ENCODE measurements at places on chromosomes 3 and 15.

DNA sequence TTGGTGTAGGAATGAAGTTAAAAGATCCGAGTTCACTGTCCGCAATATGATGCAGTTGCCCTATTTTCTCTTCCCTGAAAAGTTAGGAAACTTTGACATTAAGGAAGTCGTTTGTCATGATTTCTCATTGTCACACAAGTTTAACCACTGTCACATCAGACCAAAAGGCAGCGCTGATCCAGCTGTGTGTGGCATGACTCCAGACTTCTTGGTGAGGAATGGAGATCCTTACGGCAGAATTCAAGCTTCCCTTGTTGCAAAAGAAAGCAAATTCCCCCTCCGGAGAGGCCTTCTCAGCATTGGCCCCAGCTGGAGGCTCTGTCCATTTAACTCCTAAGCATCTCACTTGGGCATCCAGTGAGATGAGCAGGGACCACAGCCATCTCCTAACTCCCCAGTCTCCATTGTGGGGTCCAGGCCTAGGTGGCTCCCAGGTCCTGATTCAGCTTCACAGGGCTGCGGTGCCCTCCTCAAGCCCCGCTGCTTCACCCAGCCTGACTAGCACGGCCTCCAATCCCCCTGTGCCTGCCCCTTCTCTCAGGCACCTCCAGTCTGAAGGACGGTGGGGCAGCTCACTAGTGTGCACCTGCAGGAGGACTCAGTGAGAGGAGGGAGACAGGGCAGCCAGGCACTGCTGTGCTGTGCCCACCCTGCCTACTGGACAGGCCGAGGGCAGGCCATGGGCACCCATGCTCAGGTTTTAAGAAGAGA lies 159.5 kb downstream of the CHSY1 start:
- no peak for DNase-seq

GRCh38 chr15:48641416-48641815 lies 4.1 kb downstream of the FBN1 start:
- DNase-seq: no peak

GRCh38 chr3:14039149-14039548 lies 85.5 kb downstream of the CHCHD4 start:
- no peak for DNase-seq

DNA sequence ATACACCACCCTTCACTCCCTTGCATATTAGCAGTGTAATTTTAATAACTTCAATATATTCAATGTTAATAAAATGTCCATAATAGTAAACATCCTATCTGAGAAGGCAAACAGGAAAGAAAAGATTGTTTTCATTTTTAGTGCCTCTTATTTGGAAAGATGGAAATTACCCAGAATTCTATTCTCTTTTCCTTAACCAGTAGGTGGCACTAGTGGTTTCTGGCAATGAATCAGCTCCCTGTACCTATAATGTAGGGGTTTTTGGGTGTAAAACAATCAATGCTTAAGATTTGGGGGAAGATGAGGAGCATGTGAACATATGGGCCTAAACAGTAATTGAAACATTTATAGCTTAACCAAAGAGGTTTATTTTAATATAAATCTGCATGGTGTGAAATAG lies 5.7 kb upstream of the SEMA6D start:
- DNase-seq: no peak

DNA sequence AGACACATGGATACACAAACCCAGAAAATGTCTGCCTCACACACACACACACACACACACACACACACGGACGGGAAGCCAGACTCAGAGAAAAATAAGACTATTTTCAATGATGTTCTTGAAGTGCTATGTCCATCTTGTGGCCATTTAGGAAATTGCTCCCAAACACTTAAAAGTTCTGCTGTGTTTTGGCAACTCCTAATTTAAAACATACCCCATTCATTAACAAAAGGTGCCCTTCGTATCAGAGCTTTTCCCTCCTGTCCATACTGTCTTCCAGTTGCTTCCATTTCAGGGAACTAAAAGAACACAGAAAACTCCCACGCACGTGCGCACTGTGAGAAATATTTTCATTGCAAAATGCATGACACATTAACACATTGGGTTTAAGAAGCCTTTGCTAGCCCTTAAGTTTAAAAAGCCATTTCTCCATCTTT lies 44.6 kb downstream of the SLC12A1 start:
- DNase-seq: no peak

- no peak for DNase-seq
Observed at GRCh38 chr3:145936971-145937370, 224.0 kb downstream of the PLOD2 start.

GRCh38 chr3:144516026-144516425 lies 544.4 kb downstream of the DIPK2A start:
- no peak for DNase-seq

- no peak for DNase-seq
Observed at GRCh38 chr15:51771773-51772172, 20.4 kb downstream of the TMOD2 start.

DNA sequence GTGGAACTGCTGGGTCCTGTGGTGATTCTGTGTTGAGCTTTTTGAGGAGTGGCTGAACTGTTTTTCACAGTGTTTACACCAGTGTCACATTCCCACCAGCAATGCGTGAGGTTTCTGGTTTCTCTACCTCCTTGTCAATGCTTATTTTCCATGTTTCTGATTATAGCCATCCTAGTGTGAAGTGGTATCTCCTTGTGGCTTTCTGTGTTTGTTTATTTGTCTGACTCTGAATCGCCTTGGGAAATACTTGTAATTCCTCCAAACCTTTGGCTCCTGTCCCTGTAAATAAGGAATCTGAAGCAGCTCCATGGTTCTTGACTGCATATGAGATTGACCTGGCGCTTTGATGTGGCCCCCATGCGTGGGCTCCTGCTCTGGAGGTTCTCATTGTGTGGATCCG lies 20.6 kb downstream of the FAN1 start:
- DNase-seq: no peak

GRCh38 chr3:49133226-49133951 lies 539 bp upstream of the LAMB2 start:
- DNase-seq: no peak

- DNase-seq: no peak
Observed at GRCh38 chr15:65326117-65326526, 21.6 kb downstream of the RNU5B-1 start.

GRCh38 chr3:4776399-4776979 lies 202.7 kb upstream of the BHLHE40 start:
- DNase-seq: no peak

GRCh38 chr15:81184188-81184587 lies 12.5 kb upstream of the IL16 start:
- no peak for DNase-seq

DNA sequence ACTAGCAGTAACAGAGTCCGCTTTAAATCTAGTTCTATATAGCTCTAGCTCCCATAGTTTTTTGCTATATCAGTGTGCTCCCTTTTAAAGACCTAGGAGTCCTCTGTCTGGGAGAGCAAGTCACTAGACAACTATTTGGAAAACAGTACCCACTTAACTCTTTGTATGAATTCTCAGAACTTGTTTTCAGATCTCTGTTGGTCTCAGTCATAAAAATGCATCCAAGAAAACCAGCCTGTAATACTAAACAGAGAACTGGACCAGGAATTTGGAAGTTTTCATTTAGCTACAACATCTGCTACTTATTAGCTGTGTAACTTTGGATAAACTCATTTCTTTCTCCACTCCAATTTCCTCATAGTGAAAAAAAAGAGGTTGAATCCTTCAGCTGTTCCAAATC lies 56.9 kb upstream of the C3orf49 start:
- no peak for DNase-seq

- DNase-seq: no peak
Observed at GRCh38 chr15:77578641-77579372, 53.9 kb downstream of the LINGO1 start.

- DNase-seq: no peak
Observed at GRCh38 chr15:74397239-74398068, 30.0 kb upstream of the CYP11A1 start.

DNA sequence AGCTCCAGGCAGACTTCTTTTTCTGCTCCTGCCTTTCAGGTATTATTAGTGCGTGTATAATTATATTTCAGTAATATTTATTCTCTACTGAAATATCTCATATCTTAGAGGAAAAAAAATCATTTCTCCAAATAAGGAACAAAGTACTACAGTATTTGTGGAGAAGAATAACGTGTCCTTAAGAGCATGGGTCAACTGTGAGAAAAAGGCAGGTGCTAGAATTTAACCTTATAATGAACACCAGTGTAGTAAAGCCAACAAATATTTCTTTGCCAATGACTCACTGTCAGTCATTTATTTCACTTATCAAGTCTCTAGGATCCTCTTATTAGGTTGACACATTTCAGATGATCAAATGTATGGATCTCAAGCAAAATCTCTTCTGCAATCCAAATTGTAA lies 183.4 kb downstream of the GREM1 start:
- no peak for DNase-seq

DNA sequence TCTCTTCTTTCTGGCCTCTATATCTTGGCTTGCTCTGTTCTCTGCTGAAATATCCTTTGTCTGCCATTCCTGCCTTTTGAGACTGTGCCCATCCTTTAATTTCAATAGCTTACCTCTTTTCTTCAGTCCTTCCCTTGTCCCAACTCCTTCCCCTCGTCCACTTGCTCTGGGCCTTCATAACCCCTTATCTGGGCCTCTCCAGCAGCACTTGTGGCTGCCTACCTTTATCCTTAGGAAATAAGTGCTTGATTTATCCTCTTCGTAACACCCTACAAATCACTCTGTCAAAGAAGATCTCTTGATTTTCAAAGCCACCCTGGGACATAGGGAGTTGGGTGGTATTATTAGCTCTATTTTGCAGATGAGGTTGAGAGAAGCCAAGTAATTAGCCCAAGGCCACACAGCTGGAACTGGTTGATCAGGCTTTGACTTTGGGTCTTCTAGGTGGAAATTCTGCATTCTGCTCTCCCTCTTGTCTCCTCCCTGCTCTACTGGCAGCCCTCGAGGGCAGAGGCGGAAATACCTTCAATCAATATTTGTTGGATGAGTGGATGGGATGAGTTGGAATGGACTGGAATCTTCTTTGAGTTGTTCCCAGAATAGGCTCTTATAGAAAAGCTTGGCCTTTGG lies 84.0 kb upstream of the TLE3 start:
- no peak for DNase-seq

DNA sequence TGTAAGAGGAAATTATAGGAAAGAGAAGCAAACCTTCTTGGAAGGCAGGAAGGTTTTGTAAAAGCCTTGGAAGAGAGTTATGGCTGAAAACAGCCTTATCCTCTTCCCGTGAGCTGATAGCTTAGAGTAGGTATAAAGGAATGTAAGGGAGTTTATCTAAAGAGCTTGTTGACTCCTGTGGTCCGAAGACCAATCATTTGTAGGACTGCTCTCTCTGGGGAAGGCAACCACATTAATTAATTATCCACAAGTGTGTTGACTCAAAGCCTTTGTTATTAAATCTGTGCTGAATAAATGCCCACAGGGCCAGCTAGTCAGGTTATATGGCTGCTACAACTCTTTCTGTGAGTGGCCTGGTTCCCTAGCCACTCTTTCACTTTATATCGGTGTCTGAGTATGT lies 452.1 kb upstream of the RASGRP1 start:
- DNase-seq: no peak

DNA sequence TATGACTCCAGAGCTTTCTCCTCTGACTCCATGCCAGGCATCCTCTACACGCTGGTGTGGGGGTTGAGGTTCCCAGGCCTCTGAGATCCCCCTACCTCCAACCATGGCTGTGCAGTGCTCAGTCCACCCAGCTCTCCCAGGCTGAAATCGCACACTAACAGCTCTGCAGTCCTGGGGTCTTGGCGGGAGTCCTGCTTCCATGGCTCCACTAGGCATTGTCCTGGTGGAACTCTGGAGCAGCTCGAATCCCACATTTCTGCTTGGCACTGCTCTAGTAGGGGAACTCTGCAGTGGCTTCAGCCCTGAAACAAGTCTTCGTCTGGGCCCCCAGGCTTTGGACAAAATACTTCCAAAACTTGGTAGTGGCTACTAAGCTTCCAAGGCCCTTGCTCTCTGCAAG lies 50.7 kb downstream of the ROPN1B start:
- DNase-seq: no peak

DNA sequence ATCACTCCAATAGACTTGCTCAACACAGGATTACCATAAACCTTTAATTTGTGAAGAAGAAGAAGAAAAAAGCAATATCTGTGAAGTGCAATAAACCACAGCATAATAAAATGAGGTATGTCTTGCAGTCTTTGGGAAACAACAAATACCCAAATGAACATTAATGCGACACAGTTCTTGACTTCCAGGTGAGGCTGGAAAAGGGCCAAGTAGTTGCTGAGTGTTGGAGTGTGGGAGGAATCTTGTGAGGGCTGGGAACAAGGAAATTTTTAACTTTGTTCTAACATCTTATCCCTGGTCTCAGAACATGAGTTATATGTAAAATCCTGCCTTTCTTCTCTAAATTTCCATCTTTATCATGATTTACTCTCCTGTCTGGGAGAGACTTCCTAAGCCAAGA lies 206.5 kb downstream of the DTWD1 start:
- no peak for DNase-seq

GRCh38 chr15:55758580-55758986 lies 15.6 kb upstream of the PRTG start:
- DNase-seq: no peak

DNA sequence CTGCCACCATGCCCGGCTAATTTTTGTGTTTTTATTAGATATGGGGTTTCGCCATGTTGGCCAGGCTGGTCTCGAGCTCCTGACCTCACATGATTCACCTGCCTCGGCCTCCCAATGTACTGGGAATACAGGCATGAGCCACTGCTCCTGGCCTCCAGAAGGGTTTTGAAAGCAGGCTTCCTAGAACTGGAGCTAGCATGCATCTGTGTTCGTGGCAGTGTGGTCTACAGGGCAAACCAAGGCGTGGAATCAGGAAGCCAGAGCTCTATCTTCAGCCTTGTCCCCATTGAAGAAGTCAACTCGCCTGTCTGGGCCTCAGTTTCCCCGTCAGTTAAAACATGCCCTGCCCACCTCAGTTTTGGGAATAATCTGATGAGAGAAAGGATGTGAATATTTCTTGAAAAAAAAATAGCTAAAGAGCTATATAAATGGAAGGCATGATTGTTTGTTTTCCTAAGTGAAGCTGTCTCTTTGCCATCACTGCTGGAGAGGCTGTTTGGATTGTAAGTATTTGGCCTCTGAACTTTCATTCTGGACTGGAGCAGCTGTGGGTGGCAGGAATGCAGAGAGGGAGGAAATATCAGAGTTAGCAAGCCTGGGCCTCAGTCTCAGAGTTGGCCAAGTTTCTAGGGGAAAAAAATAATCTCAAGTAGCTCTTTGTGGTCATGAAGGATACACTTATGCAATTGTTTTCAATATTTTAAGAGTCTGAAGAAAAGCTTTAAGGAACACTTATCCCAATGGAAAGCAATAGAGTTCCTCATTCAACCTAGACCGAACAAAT lies 36.5 kb upstream of the UACA start:
- no peak for DNase-seq

GRCh38 chr3:150376001-150376848 lies 31.9 kb upstream of the TSC22D2 start:
- no peak for DNase-seq

- DNase-seq: no peak
Observed at GRCh38 chr3:196463804-196464203, 31.6 kb upstream of the UBXN7 start.
